Tongue (tissue), 3 donors: ENCODE measurements at places on chromosomes 16 and 17.

DNA sequence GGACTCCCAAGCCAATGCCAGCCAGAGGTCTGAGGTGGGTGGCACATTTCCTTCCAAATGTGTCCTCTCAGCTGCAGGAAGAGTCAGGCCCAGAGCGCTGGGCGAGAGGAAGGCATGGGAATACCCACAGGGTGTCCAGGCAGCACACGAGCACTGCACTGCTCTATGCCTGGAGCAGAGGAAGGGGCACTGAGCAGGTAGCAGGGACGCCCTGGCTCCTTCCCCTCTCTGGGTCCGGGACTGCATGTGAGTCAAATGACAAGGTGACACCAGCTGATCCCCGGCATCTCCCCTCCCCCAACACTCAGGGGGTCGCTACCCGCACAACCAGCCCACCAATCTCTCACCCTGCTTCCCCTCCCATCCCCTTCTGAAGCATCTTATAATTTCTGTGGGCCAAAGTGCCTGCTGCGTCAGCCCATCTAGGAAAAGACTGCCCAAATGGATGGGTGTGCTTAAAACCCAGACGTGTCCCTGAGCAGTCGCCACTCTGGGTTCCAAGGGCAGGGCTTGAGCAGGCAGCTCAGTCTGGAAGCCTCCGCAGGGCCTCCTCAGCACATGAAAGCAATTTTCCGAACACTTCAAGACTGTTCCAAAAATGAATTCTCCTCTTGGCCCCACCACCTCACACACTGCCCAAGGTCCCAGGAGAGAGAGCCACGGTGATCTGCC, 12.0 kb upstream of the BCAR1 start:
- no peak for DNase-seq

GRCh38 chr17:2068031-2068518, 13.2 kb downstream of the HIC1 start:
- DNase-seq: no peak

DNA sequence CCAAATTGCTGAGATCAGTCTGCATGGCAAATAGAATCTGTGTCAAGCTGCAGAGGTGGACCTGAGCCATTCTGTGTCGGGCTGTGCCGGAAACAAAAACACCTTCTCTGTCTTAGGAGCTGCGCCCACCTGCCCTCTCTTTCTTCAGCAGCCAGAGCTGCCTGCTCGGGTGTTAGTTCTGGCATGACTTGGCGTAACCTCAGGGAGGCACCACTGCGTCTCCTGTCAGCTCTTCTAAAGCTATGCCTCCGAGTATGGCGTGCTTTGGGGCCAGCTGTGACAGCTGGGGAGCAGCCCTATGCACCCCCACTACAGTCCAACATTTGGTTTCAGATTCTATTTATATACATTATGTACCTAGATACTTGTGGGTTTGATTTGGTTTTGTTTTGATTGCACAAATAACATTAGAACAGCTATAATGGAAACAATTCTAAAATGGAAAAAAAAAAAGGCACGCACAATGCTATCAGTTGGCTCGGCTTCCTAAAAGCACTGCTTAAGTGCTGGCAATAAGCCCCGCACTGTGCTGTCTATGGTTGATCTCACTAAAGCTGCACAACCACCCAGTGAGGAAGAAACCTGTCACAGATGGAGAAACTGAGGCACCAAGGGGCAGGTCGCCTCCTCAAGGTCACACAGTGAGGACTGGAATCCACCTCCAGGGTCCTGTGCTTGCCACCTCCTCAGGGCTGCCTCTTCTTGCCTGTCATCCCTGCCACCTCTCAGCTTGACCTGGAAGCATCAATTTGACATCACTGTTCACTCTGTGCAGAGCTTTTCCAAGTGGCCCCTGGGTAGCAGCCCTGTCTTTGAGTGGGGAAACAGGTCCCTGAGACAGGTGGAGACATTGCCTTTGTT, 18.7 kb upstream of the ADGRG1 start:
- DNase-seq: peak; percentile 79

DNA sequence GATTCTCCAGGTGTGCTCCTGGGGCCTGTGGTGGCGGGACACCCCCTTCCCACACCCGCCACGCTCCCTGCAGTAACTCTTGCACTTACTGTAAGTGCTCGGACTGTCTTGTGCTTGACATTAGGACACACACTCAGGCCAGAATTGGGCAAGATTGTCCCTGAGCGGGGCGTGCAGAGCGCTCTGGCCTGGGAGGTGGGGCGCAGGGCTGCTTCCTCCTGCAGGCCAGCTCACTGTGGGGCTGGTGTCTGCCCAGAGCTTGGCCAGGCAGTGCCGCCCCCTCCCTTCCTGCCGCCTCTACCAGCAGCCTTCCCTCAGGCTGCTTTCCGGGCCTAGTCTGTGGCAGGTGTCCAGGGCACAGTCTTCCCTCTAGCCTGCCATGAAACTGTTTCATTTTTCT, 6.1 kb upstream of the ATP6V0C start:
- no peak for DNase-seq

- DNase-seq: no peak
These were observed 37.1 kb downstream of the LCMT1 start for GRCh38 chr16:25148568-25149215.
